Activated T-helper 2 cell treated with anti-CD3 and anti-CD28 coated beads, Interferon-gamma antibody, Interleukin-2, Interleukin-4, amounts not matched to agents 10 μg/mL and 5 μg/mL and 100 μg/mL, durations not matched to agents 14 hours and 24 hours and 36 hours (primary cell): ENCODE measurements at places on chromosomes 12 and 14. TPM values are rescaled to one million over a fixed set of nuclear protein-coding genes. Genes with fewer than 3 reads are reported as not detected.

LRIG3 gene
- 0.21 TPM in 2 replicates for total RNA-seq

MIS18BP1 gene
- total RNA-seq = 56.4 and 62.9 TPM in 2 replicates

OR11H6 gene
- total RNA-seq = not detected in 2 replicates

TUNAR gene
- not detected in 2 replicates for total RNA-seq

OTOGL gene
- total RNA-seq = 0.16 TPM in 1 of 2 replicates, not detected in the other

DNA sequence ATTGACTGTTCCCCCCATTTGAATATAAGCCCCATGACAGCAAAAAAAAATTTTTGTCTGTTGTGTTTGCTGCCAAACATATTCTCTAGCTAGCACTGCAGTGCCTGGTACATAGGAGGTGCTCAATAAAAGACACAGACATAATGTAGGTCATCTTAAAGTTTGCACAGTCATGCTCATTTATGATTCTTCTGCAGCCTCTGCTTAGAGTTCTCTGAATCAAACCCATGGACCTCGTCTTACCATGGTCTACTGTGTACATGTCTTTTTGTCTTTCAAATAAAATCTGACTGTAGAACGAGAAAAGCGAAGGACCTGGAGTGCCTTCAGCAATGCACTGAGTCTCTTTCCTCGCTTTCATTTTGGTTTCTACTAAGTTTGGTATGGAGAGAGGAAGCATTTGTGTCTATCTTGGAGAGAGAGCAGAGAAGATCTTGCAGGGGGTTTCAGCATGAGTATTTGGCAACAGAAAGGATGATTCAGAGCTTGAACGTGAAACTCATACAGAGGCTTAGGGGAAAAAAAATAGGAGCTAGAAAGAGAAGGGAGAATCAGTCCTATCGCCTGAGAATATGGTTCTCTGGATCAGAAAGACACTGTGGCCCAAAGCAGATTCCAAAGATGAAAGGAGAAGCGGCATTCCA is 38.8 kb upstream of the TMCC3 start:
- H3K4me1 ChIP-seq = no peaks in the 10 kb centered on the region
- no peaks in the 10 kb centered on the region for H3K36me3 ChIP-seq
- no peak overlapping the region for H3K27ac ChIP-seq
- peaks cover 4% of the 10 kb centered on the region for H3K27me3 ChIP-seq
- no peak overlapping the region for H3K4me3 ChIP-seq

DNA sequence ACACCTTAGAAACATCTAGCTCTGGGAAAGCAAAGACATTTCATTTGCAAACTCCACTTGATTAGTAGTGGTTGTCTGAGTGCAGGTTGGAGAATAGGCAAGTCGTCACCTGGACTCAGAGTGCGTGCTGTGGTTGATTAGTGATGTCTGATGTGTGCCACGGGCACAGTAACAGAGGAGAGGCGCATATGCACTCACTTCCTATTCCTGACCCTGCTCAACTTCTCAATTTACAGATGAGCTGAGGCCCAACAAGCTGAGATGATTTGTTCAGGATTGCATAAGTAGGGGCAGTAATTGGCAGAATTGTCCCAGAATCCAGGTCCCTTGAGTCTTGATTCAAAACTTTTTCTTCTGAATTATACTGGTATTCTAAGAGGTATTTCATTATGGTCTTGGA is 44.9 kb downstream of the ADCK1 start:
- no peaks in the 10 kb centered on the region for H3K4me1 ChIP-seq
- DNase-seq = no peak

DNA sequence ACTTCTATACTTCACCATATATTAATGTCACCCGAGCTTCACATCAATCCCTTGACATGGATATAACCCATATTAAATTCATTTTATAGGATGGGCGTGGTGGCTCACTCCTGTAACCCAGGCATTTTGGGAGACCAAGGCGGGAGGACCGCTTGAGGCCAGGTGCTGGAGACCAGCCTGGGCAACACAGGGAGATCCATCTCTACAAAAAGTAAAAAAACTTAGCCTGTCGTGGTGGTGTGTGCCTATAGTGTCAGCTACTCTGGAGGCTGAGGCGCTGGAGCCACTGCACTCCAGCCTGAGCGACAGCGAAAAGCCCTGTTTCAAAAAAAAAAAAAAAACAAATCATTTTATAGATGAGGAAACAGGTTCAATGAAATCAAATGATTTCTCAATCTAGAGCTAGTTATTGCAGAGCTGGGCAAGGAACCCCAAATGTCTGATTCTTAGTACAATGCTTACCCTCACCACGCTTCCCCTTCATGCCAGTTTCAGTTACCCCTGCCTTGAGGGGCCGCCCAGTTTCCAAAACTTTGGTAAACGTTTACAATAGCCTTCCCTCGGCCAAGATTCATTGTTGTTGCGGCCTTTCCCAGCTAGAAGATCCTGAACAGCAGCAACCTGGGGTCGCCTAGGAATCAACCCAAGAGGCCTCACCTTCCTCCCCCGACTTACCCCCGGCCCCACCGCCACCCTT is 751 bp downstream of the PSMB5 start:
- peak overlapping the region; percentile 88 for H3K27ac ChIP-seq
- H3K4me3 ChIP-seq = peak overlapping the region; percentile 92
- H3K27me3 ChIP-seq = peaks cover 1% of the 10 kb centered on the region
- peaks cover 43% of the 10 kb centered on the region for H3K36me3 ChIP-seq

DNA sequence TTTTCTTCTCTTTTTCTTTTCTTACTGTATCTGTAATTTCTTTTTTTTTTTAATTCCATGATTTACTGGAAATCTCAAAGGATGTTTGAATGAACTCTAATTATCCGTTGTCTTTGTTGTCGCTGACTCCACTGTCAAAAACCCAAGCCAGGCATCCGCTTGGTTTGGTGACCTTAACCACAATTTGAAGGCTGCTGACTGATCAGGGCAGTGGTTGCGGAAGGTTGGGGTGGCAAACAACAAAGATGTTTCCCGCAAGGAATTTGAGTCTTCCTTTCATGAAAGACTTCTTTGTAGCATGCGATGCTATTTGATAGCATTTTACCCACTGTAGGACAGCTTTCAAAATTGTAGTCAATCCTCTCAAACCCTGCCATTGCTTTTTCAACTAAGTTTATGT is 1013.8 kb downstream of the DIO2 start:
- DNase-seq = no peak
- no peaks in the 10 kb centered on the region for H3K36me3 ChIP-seq
- H3K27me3 ChIP-seq = no peaks in the 10 kb centered on the region
- H3K27ac ChIP-seq = no peak overlapping the region
- no peaks in the 10 kb centered on the region for H3K4me1 ChIP-seq

DNA sequence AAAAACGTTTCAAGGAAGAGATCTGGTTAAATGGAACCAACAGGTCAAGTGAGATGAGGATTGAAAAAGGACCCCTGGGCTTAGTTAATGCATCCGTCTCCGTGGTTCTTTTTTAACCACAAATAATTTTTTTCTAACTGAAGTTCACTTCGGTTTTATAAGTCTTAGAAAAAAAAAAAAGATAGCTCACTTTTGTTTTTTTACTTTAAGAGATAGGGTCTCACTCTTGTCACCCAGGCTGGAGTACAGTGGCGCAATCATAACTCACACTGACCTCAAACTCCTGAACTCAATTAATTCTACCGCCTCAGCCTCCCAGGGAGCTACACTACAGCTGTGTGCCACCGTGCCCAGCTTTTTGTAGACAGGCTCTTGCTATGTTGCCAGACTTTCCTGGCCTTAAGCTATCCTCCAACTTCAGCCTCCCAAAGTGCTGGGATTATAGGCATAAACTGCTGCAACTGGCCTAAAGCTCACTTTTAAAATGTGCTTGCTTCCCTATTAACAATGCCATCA is 11.8 kb downstream of the HNRNPC start:
- DNase-seq = no peak
- H3K36me3 ChIP-seq = peaks cover 90% of the 10 kb centered on the region
- peak overlapping the region; percentile 35 for H3K4me3 ChIP-seq
- peaks cover 51% of the 10 kb centered on the region for H3K4me1 ChIP-seq

DNA sequence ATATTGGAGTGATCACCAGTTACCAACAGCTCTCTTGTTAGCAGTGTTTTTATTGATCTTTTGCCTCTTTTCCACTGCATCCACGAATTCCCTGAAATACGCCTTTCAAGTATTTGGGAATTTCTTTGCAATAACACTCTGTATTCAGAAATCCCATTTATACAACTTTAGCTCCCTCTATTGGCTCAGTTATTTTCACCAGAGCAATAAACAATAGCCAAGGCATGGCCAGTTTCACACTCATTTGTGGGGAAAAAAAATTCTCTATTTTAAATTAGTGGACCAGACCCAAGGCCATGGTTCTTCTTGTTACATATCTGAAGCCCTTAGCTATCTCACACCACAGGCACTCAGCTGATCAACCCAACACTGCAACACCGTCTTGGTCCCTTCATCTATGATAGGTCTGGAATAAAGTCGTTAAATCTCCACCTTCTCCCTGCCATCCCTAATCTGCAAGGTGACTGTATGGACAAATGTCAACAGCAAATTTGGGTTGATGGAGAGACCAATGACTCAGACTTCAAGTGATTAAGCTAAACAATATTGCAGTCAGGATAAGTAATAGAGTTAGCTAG is 92.4 kb upstream of the TMEM260 start:
- no peak overlapping the region for H3K27ac ChIP-seq
- H3K27me3 ChIP-seq = peaks cover 3% of the 10 kb centered on the region
- no peak for DNase-seq
- H3K4me1 ChIP-seq = peaks cover 4% of the 10 kb centered on the region
- no peak overlapping the region for H3K4me3 ChIP-seq

DNA sequence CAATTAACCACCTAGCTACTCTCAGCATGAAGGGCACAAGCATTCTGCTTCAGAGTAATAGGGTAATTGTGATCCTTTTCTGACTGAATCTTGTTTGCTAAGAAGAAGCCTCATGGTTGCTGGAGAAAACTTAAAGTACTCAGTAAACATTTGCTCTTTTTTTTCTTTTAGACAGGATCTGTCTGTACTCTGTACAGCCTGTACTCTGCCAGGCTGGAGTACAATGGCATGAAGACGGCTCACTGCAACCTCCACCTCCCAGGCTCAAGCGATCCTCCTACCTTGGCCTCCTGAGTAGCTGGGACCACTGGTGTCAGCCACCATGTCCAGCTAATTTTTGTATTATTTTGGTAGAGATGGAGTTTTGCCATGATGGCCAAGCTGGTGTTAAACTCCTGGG is 12.4 kb downstream of the PPP1R13B start:
- no peak overlapping the region for H3K4me3 ChIP-seq
- H3K36me3 ChIP-seq = no peaks in the 10 kb centered on the region
- H3K27ac ChIP-seq = no peak overlapping the region
- peaks cover 7% of the 10 kb centered on the region for H3K4me1 ChIP-seq
- H3K27me3 ChIP-seq = peaks cover 3% of the 10 kb centered on the region

DNA sequence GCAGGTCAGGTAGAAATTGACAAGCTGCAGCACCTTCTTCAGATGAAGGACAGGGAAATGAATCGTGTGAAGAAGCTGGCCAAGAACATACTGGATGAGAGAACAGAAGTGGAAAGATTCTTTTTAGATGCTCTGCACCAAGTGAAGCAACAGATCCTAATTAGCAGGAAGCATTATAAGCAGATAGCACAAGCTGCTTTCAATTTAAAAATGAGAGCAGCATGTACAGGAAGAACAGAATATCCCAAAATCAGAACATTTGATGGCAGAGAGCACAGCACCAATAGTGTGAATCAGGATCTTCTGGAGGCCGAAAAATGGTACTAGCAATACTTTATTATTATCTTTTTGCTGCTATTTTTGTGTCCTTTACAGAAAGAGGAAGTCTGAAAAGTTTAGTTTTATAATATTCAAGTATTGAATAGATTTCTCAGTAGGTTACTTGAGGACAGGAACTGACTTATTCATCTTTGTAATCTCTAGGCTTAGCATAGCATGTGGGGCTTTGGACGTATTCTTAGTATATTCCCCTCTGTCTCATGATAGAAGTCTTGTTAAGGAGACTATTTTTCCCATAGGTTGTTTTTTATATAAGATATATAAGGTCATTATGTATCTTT is 30.8 kb downstream of the BBOF1 start:
- no peak for DNase-seq
- no peak overlapping the region for H3K27ac ChIP-seq
- H3K4me1 ChIP-seq = no peaks in the 10 kb centered on the region
- no peaks in the 10 kb centered on the region for H3K27me3 ChIP-seq
- no peak overlapping the region for H3K4me3 ChIP-seq

DNA sequence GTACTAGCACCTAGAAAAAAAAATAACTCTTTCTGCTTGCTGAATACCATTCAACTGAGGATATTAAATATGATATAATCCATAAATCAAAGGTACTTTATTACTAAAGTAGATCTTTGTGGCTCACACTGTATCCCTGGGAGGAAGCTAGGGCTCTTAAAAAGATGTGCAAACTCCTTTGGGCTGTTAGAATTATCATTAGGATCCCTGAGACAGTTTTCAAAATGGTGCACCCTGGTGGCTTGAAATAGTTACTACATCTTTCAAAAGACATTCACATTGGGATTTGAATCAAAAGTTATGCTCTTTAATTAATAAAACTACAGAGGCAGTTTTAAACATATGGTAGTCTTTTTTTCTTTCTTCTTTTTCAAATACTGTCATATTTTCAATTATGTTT is 228.5 kb upstream of the G2E3 start:
- no peaks in the 10 kb centered on the region for H3K27me3 ChIP-seq
- H3K27ac ChIP-seq = no peak overlapping the region
- no peak overlapping the region for H3K4me3 ChIP-seq
- H3K4me1 ChIP-seq = peaks cover 18% of the 10 kb centered on the region
- peaks cover 8% of the 10 kb centered on the region for H3K36me3 ChIP-seq
- DNase-seq = no peak

- H3K27me3 ChIP-seq = no peaks in the 10 kb centered on the region
- H3K4me1 ChIP-seq = no peaks in the 10 kb centered on the region
- peaks cover 42% of the 10 kb centered on the region for H3K36me3 ChIP-seq
- peak overlapping the region; percentile 13 for H3K27ac ChIP-seq
- H3K4me3 ChIP-seq = no peak overlapping the region
- DNase-seq = no peak
These were observed 44.2 kb upstream of the MMP17 start for GRCh38 chr12:131783915-131784541.

- peaks cover 7% of the 10 kb centered on the region for H3K4me1 ChIP-seq
- DNase-seq = no peak
- H3K27ac ChIP-seq = no peak overlapping the region
- no peak overlapping the region for H3K4me3 ChIP-seq
- peaks cover 6% of the 10 kb centered on the region for H3K27me3 ChIP-seq
These were observed 202.0 kb downstream of the PPM1H start for GRCh38 chr12:62732861-62733427.

DNA sequence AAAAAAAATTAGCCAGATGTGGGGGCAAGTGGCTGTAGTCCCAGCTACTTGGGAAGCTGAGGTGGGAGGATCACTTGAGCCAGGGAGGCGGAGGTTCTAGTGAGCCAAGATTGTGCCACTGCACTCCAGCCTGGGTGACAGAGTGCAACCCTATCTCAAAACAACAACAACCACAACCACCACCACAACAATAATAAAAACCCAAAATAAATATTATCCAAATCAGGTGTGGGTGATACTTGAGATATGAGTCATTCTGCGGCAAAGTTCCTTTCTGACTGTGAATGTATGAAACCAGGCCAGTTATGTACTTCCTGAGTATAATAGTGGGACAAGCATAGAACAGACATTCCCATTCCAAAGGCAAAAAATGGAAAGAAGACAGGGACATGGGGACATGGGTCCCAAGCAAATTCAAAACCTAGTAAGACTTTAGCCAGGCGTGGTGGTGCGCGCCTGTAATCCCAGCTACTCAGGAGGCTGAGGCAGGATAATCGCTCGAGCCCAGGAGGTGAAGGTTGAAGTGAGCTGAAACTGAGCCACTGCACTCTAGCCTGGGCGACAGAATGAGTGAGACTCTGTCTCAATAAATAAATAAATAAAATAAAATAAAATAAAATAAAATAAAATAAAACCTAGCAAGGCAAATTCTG is 9.7 kb upstream of the ERC1 start:
- H3K27ac ChIP-seq = no peak overlapping the region
- H3K4me3 ChIP-seq = no peak overlapping the region
- H3K27me3 ChIP-seq = no peaks in the 10 kb centered on the region
